Stimulated activated CD8-positive, alpha-beta memory T cell treated with anti-CD3 and anti-CD28 coated beads, Interleukin-4, amount 100 ng/mL, for 1 hour (primary cell): ENCODE measurements at places on chromosomes 11 and 22.

GRCh38 chr11:103906291-103906867 lies 130.1 kb upstream of the DDI1 start:
- no peak for DNase-seq

- no peak for DNase-seq
Observed at GRCh38 chr22:30792456-30792855, 97.8 kb downstream of the OSBP2 start.

GRCh38 chr11:112334381-112334780 lies 73.7 kb upstream of the PLET1 start:
- no peak for DNase-seq

- no peak for DNase-seq
Observed at GRCh38 chr22:42641801-42642413, 1.5 kb upstream of the ATP5MGL start.

GRCh38 chr22:45179276-45180049 lies 15.7 kb downstream of the NUP50 start:
- DNase-seq = no peak

DNA sequence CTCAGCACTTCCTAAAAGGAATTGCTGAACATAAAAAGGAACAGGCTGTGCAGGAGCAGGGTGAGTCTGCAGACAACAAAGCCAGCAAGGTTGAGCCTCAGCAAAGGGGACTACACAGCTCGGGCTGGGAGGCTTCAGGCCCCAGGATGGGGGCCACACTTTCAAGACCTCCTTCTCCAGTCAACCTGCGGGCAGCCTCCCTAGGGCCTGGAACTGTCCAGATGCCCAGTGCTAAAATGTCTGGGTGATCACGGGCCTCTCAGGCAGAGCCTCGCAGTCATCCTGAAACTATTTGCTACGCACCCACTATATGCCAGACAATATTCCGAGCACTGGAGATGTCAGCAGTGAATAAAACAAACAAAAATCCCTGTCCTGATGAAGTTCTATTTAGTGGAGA lies 3.9 kb upstream of the NEFH start:
- DNase-seq = no peak

GRCh38 chr11:61377461-61378160 lies 14.8 kb upstream of the TMEM216 start:
- DNase-seq = no peak

- peak; percentile 26 for DNase-seq
Observed at GRCh38 chr22:19855504-19856409, 1.1 kb upstream of the GNB1L start.

- no peak for DNase-seq
Observed at GRCh38 chr22:49968313-49968830, 7.8 kb downstream of the PIM3 start.

DNA sequence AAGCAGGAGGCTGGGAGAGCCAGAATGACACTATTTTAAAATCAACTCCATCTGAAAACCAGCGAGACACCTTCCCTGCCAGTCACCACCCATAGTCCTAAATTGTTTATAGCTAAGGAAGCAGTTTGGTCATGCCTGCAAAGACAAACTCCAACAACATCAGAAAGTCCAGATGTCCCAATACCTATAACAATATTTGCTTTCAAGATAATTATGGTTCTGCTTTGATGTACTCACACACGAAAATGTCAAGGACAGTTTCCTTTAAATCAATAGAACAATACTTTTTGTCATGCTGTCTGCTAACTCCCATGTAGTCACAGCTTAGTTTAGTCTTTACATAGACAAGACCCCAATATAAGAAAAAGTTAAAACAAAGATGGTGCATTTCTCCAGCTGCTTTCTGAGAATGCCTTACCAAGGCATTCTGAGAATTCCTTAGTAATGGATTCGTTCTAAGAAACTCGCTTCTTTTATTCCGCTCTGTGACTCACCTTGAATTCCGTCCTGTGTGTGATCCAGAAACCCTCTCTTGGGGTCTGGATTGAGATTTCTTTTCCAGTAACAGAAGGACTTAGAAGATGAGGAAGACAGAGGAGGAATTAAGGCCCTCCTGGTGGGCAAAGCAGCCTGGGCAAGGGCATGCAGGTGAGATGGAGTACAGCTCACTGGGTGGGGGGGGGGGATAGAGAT lies 9.6 kb upstream of the SCGB2A2 start:
- no peak for DNase-seq

- DNase-seq = peak; percentile 26
Observed at GRCh38 chr11:78646564-78647185, 72.0 kb upstream of the NARS2 start.

GRCh38 chr11:119107538-119108145 lies 498 bp downstream of the C2CD2L start:
- DNase-seq = no peak

DNA sequence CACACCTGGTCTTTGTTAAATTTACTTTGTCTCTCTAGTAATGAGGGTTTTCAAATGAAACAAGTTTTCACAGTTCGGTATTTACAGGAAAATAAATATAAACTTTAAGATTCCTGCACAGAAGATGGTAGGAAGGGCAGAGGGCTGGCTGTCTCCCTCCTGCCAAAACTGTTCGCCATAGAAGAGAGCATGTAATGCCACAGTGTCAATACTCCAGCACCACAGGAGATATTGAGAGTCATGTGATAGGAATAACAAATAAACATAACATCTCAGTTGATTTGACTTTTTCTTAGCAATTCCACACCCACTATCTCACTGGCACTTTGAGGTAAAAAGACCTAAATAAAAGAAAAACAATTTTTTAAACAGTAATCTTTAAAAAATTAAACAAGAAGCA lies 100.9 kb downstream of the MRTFA start:
- no peak for DNase-seq

DNA sequence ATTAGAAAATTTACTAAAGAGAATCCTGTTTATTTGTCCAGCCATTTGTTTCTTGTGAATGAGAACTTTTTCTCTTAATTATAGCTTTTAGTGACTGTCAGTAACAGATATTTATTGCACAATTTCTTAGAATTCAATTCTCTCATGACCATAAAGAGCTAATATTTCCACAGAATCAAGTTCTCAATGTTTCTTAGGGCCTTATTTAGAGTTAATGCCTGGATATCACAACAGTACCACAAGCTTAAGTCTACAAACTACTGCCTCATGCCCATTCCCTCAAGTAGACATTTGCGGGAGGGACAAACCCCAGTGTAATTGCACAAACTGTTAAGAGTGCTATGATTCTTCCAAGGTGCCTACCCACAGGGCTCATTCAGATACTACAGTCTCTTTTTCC lies 199.7 kb upstream of the POU2AF2 start:
- no peak for DNase-seq

DNA sequence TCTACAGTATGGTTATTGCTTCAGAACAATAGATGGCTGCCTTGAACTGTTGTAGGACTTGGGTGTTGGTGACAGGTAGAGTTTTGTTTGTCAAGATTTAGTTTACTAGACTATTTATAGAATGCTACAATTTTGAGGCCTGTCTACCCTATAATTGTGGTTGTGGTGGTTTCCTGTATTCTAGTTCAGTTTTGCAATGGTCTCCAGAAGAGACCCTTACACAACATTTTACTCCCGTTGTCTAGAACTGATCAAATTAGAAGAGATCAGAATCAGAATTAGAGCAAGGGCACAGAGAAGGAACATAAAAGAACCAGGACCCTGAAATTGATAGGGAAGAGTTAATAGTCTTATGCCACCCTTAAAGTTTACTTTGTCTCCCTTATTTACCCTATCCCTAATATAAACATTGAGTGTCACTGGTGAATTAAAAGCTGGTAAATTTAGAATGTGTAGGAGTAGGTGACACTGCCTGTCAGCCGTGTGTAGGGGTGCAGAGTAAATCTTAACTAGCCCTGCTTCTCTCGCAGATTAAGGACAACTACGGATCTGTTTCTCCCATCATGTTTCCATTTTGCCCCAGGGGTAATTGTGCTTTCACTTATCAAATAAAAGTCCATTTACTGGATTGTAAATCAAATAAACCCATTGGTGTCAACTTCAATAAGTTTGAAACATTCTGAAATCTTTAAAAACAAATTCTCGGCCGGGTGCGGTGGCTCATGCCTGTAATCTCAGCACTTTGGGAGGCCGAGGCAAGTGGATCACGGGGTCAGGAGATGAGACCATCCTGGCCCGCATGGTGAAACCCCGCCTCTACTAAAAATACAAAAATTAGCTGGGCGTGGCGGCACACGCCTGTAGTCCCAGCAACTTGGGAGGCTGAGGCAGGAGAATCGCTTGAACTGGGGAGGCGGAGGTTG lies 10.9 kb upstream of the PHLDB1 start:
- DNase-seq = no peak

GRCh38 chr11:6824136-6824823 lies 21.2 kb upstream of the OR10A5 start:
- DNase-seq = no peak

- DNase-seq = no peak
Observed at GRCh38 chr11:102620818-102621561, 4.1 kb downstream of the MMP20 start.

GRCh38 chr11:31050061-31050765 lies 319.3 kb downstream of the DCDC1 start:
- DNase-seq = no peak

DNA sequence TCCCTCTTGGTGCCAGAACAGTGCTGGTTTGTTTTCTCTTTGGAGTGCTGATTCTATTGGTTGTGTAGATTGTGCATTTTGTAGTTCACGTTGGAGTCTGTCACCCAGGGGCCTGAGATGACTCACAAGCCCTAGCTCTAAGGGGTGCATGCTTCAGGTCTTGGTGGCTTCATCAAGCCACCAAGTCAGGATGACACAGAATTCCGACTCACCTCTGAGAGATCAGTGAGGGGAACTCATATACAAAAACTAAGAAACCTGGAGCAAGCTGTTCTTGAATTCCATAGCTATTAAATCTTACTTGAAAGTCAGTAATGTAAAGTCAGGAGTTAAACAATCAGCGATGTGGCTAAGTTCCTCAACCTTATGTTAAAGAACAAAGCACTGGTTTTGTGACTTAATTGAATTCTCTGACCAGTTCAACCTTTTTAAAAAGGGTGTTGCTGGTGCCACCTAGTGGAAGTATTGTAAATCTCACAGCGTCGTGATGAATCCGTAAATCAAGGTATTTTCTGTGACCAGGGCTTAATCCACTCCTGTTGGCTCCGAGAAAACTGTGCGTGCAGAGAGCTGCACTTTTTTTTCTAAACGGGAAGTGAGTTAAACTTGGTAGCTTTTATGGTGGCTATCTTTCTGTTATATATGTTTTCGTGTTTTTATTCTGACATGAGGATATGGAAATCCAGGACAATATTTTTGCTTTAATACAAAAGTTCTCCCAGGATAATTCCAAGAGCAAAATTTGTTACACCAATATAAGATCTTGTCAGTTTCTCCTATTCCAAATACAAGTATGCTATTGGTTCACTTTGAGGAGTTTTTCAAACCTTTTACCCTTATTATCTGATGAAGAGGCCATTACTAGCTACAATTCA lies 14.6 kb downstream of the MMP13 start:
- no peak for DNase-seq

DNA sequence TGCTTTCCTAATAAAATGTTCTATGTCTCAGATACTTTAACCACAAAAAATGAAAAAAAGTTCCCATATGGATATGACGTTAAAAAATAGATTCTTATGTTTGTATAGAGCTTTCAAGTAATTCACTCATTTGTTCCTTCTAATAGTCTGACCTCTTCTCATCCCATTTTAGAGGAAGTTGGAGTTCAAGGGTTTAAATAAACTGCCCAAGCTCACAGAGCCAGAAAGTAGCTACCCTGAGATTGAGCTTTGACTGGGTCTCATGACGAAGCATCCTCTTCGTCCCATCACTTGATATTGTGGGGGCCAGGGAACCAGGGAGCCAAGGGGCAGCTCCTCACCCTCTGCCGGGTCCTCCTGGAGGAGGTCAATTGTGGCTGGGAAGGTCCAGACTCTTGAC lies 116.3 kb downstream of the CCDC81 start:
- DNase-seq = no peak

DNA sequence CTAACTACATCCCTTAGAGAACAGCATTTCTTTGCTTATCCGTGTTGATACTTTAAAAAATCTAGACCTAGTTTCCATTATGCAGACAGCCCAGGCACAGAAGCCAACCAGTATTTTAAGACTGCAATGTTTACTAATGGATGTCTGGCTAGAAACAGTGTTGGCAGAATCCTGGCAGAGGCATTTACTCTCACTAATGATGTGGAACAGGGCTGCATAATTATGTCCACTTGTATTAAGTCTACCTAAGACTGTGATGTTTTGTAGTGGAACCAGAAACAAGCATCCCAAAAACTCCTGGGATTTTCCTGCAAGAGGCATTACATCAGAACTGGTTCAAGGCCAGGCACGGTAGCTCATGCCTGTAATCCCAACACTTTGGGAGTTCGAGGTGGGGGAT lies 50.2 kb upstream of the PICALM start:
- DNase-seq = no peak

GRCh38 chr11:36037031-36037430 lies 93.2 kb downstream of the LDLRAD3 start:
- no peak for DNase-seq

GRCh38 chr11:102703826-102704493 lies 1.6 kb downstream of the MMP27 start:
- no peak for DNase-seq

GRCh38 chr11:69644071-69644961 lies 3.4 kb downstream of the CCND1 start:
- no peak for DNase-seq

- no peak for DNase-seq
Observed at GRCh38 chr11:47983464-47984397, 3.4 kb downstream of the PTPRJ start.

DNA sequence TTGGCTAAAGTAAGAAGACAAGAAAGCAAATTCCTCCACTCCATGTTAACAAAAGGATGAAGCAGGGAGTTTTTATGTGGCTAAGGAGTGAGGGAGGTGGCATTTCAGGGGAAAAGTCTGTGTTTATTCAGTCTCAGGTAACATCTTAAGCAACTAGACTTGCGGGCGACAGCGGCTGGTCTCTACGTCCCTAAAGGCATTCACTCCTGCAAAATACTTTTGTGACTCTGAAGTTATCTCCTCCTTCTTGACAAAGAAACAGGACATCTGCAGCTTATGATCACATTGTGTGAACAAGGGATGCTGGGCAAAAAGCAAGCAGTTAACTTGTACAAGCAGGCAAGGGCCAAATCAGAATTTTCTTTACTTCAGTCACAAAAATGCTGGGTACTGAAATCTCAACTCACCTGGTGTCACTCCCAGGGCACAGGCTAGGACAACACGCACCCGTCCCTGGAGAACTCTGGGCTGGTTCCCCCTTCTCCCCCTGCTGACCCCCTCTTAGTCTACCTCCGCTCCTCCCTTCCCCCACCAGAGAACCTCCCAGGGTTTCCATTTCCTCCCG lies 38.3 kb downstream of the IGLL5 start:
- DNase-seq = no peak

DNA sequence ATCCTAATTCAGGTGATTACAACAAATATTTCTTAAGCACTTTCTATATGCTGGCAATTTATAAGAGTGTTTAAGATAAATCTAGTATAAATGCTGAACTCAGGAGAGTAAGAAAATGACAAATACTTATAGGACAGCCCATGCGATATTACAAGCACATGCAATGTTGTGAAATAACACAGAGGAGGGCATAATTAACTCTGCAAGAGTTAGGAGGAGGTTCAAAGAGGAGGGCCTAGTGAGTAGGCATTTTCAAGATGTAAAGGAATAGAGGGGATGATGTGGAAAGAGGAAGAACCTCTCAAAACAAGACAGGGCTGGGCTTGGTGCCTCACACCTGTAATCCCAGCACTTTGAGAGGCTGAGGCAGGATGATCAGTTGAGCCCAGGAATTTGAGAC lies 37.1 kb upstream of the IL17RA start:
- DNase-seq = no peak
